ENCODE measurements at places on chromosomes 4 and X. TPM values are rescaled to one million over a fixed set of nuclear protein-coding genes. Genes with fewer than 3 reads are reported as not detected.

- H3K4me1 ChIP-seq = peaks cover 47% of the 10 kb centered on the region
- DNase-seq = no peak
- no peaks in the 10 kb centered on the region for H3K27me3 ChIP-seq
- H3K4me3 ChIP-seq = peak overlapping the region; percentile 10
- no peak overlapping the region for H3K27ac ChIP-seq
These were observed 90.8 kb downstream of the IRF2 start for GRCh38 chr4:184383497-184384055.

PNCK gene
- not detected for total RNA-seq

GRCh38 chrX:123698979-123699520, 33.8 kb downstream of the THOC2 start:
- H3K27ac ChIP-seq = no peak overlapping the region
- DNase-seq = no peak
- H3K4me1 ChIP-seq = no peaks in the 10 kb centered on the region
- H3K27me3 ChIP-seq = no peaks in the 10 kb centered on the region
- H3K4me3 ChIP-seq = no peak overlapping the region

DNA sequence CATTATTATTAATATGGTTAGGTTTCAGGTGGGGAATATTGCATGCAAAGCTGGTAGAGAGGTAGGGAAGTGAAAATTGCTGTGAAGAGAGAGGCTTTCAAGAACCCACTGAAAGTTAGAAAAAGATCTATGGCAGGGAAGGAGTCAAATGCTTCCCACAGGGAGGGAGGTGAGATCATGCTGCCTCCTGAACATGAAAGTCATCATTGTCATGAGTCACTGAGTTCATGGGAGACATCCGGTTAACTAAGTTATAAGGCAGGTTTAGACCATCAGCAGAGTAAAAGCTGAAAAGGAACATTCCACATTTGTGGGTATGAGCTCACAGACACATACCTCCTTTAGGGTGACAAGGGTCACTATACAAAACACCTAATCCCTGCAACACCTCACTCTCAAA, 16.2 kb downstream of the GATB start:
- no peaks in the 10 kb centered on the region for H3K27me3 ChIP-seq
- no peak overlapping the region for H3K27ac ChIP-seq
- no peak overlapping the region for H3K4me3 ChIP-seq
- H3K36me3 ChIP-seq = no peaks in the 10 kb centered on the region
- no peaks in the 10 kb centered on the region for H3K4me1 ChIP-seq

DNA sequence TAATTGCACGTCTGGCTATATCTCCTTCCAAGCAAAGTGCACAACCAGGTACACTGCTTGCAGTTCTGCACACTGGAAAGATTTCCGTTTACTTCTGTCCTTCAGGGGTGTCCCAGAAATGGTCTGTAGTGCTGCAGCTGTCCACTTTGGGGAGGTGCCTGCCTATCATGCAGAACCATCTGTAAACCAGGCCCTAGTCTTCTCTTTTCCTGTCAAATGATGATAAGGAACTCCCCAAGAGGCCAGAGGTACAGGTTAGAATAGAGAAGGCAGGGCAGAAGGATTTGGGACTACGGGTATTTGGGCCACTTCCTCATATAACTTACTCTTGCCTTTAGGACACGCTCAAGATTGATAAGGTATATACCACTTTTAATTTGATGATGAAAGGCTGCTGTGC, 746.9 kb downstream of the FAT4 start:
- H3K36me3 ChIP-seq = no peaks in the 10 kb centered on the region
- H3K4me1 ChIP-seq = no peaks in the 10 kb centered on the region
- no peaks in the 10 kb centered on the region for H3K27me3 ChIP-seq
- H3K27ac ChIP-seq = no peak overlapping the region
- no peak overlapping the region for H3K4me3 ChIP-seq

DNA sequence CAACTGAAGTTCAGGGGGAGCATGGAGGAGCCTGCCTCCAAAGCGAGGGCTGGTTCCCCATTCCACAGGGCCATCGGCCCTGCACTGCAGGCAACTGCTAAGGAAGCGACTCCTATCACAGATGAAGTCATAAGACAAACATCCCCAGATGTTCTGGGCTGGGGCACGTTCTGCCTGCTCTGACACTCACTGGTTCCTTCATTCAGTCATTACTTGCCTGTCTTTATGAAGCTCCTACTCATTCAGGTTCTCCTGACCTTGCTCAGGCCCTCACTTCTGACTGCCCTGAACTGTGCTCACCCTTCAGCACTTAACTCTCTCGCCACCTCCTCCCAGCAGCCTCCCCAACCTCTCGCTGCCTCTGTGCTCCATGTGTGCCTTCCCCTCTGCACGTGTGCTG, 2.5 kb upstream of the SLC2A9 start:
- no peak for DNase-seq
- peaks cover 8% of the 10 kb centered on the region for H3K4me1 ChIP-seq
- H3K27me3 ChIP-seq = no peaks in the 10 kb centered on the region
- H3K4me3 ChIP-seq = no peak overlapping the region

DNA sequence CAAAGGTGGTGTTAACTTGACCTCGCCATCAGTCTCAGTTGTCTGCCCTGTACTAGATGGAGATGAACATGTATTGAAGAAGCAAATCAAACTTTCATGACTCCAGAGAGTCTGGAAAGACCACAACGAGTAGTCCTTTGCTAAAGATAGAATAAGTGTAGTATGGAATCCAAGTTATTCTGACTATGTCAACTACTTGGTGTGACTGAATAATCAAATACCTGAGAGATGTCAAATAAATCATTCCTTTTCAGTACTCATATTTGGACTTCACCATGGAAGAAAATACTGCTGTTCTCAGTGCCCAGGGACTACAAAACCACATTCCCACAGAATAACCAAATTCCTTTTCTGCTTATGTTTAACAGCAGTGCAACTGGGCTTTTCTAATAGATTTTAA, 161.2 kb upstream of the SPRY1 start:
- H3K27me3 ChIP-seq = no peaks in the 10 kb centered on the region
- H3K36me3 ChIP-seq = no peaks in the 10 kb centered on the region
- no peak overlapping the region for H3K4me3 ChIP-seq
- H3K4me1 ChIP-seq = no peaks in the 10 kb centered on the region
- H3K27ac ChIP-seq = no peak overlapping the region

GRCh38 chrX:153845842-153846241, 15.5 kb upstream of the PDZD4 start:
- no peak for DNase-seq
- no peaks in the 10 kb centered on the region for H3K4me1 ChIP-seq
- no peaks in the 10 kb centered on the region for H3K36me3 ChIP-seq
- no peaks in the 10 kb centered on the region for H3K27me3 ChIP-seq

MMRN1 gene
- total RNA-seq = not detected

GRCh38 chr4:36208893-36209473, 35.3 kb downstream of the ARAP2 start:
- no peak overlapping the region for H3K4me3 ChIP-seq
- no peaks in the 10 kb centered on the region for H3K27me3 ChIP-seq
- peak; percentile 73 for DNase-seq
- H3K4me1 ChIP-seq = peaks cover 21% of the 10 kb centered on the region

FAM47A gene
- not detected for total RNA-seq

GRCh38 chr4:123832173-123833026, 435.8 kb downstream of the SPRY1 start:
- no peak for DNase-seq
- H3K4me3 ChIP-seq = no peak overlapping the region
- H3K36me3 ChIP-seq = no peaks in the 10 kb centered on the region

GRCh38 chrX:48919360-48919841, 577 bp upstream of the PIM2 start:
- H3K27ac ChIP-seq = peak overlapping the region; percentile 95
- H3K4me1 ChIP-seq = peaks cover 52% of the 10 kb centered on the region
- peaks cover 26% of the 10 kb centered on the region for H3K36me3 ChIP-seq
- no peak for DNase-seq
- no peaks in the 10 kb centered on the region for H3K27me3 ChIP-seq

GRCh38 chr4:179128299-179128698, 1686.1 kb upstream of the AGA start:
- H3K27ac ChIP-seq = no peak overlapping the region
- H3K4me3 ChIP-seq = no peak overlapping the region
- H3K4me1 ChIP-seq = no peaks in the 10 kb centered on the region
- H3K27me3 ChIP-seq = no peaks in the 10 kb centered on the region
- no peak for DNase-seq

CPZ gene
- not detected for total RNA-seq

- no peak overlapping the region for H3K27ac ChIP-seq
- H3K36me3 ChIP-seq = no peaks in the 10 kb centered on the region
- H3K4me1 ChIP-seq = no peaks in the 10 kb centered on the region
- no peak overlapping the region for H3K4me3 ChIP-seq
- no peaks in the 10 kb centered on the region for H3K27me3 ChIP-seq
These were observed 491.9 kb downstream of the MID1IP1 start for GRCh38 chrX:39293203-39293602.

RNF128 gene
- not detected for total RNA-seq

FGFRL1 gene
- total RNA-seq = 12.3 TPM

TEX13D gene
- total RNA-seq = 0.46 TPM

WDR17 gene
- 1.0 TPM for total RNA-seq

DNA sequence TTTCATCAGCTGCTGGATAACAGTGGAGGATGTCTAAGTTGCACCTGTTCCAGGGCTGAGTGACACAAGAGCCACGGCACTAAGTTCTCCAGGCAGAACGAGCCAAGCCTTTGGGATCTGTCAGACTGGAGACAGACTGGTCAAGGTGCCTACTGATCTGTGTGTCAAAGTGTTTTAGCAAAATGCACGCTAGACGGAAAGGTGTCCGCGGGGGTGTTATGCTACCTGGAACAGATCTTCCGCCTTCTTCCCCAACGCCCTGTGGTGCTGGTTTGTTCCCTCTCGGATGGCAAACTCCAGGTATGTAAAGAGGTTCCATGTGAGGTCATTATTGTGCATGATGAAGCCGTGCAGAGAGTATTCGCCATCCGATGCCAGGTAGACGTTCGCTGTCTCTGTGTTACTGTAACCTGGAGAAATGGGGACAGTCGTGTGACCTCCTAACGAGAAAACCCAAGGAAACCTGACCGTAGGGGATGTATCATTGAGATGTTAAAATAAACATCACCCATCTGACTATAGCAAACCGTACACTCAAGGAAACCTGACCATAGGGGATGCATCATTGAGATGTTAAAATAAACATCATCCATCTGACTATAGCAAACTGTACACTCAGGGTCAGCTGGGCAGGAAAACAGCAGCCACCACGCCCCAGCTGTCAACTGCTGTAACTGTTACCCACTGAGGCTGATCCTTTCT, 29.7 kb upstream of the SLC25A6 start:
- H3K27ac ChIP-seq = no peak overlapping the region
- H3K4me1 ChIP-seq = no peaks in the 10 kb centered on the region
- no peak for DNase-seq
- no peak overlapping the region for H3K4me3 ChIP-seq
- peaks cover 56% of the 10 kb centered on the region for H3K36me3 ChIP-seq

NDST3 gene
- not detected for total RNA-seq

- no peak for DNase-seq
- H3K27me3 ChIP-seq = no peaks in the 10 kb centered on the region
- H3K27ac ChIP-seq = no peak overlapping the region
- H3K4me3 ChIP-seq = no peak overlapping the region
These were observed 74.0 kb downstream of the TLL1 start for GRCh38 chr4:165947019-165947418.

DNA sequence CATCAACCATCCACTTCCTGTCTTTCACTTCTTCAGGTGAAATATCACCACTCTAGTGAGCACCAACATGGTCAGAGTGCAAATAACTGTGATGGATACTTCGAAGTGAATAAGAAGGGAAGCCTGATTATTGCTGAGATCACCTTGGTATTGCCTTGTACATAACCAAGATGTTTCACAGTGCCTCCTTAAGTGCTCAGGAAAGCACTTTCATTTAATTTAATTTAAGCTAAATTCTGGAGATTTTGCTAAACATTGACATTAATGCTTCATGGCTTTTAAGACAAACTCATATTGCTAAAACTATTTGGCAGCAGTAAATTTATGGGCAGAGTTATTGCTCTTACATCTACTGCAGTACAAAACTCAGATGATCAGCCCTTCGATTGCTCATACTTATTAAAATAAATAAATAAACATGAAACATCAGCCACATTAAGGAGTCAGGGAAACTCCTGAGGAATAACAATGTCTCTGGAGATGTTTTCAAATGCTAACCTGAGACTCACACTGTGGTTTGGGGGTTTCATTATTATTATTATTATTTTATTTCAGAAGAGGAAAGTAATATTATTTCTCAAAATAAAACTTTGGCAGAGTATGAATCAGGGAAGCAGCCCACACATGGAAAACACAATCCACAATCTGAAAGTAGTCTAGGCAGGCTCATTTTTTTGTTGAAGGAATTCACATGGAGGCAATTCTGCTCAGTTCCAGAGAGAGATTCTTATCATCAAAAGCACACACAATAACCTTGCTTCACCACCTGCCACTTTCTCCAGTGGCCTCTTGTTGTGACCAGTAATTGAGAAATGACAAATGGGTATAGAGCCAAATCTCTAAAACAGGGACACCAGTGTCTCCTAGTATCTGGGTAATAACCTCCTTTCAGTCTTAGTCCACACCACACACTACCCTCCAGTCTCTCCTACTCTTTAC, 344.2 kb downstream of the MAPK10 start:
- H3K4me1 ChIP-seq = no peaks in the 10 kb centered on the region
- H3K36me3 ChIP-seq = no peaks in the 10 kb centered on the region
- no peak for DNase-seq
- H3K27me3 ChIP-seq = no peaks in the 10 kb centered on the region
- no peak overlapping the region for H3K4me3 ChIP-seq

DNA sequence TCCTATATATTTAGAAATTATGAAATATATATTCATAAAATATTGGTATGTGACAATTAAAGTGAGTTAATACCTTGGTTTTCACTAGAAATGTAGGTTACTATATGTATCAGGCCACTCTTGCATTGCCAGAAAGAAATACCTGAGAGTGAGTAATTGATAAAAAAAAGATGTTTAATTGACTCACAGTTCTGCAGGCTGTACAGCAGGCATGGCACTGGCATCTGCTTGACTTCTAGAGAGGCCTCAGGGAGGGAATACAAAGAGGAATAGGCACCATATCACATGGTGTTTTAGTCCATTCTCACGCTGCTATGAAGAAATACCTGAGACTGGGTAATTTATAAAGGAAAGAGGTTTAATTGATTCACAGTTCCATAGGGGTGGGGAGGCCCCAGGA, 1560.6 kb downstream of the STIM2 start:
- H3K27ac ChIP-seq = no peak overlapping the region
- no peaks in the 10 kb centered on the region for H3K4me1 ChIP-seq
- no peak for DNase-seq
- no peaks in the 10 kb centered on the region for H3K36me3 ChIP-seq

ARHGAP24 gene
- total RNA-seq = not detected

DNA sequence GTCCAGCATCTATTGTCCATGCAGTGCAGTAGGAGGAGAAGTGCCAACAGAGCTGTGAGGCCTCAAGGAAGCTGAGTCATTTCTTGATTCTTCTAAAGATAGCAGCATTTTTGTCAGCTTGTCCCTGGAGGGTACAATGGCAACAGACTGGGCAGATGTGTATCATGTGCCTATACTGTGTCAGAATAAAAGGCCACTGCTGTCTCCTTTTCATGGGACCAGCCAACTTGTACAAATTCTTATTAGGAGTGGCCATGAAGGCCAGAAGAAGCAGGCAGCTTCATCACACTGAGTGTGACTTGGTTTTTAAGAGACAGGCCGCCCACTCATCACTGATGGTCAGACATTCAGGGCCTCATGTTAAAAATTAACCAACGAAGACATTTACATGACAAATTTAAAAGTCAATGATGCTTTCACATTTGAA, 185.0 kb upstream of the FAM241A start:
- no peak for DNase-seq
- H3K36me3 ChIP-seq = no peaks in the 10 kb centered on the region
- no peaks in the 10 kb centered on the region for H3K27me3 ChIP-seq
- H3K4me1 ChIP-seq = no peaks in the 10 kb centered on the region

MAGEA1 gene
- total RNA-seq = not detected

- H3K27me3 ChIP-seq = no peaks in the 10 kb centered on the region
- H3K36me3 ChIP-seq = no peaks in the 10 kb centered on the region
- peaks cover 7% of the 10 kb centered on the region for H3K4me1 ChIP-seq
- H3K4me3 ChIP-seq = no peak overlapping the region
These were observed 517.5 kb downstream of the MID1IP1 start for GRCh38 chrX:39318506-39319343.

LINC00632 gene
- total RNA-seq = not detected
